ENCODE measurements at places on chromosomes 7 and 10.

- DNase-seq, result no peak
These were observed 36.7 kb downstream of the CFAP46 start for GRCh38 chr10:132905661-132906060.

- no peak for DNase-seq
These were observed 691.8 kb downstream of the NXPH1 start for GRCh38 chr7:9125246-9125645.

GRCh38 chr7:126606331-126606730, 646.4 kb downstream of the GRM8 start:
- DNase-seq, result peak; percentile 64

DNA sequence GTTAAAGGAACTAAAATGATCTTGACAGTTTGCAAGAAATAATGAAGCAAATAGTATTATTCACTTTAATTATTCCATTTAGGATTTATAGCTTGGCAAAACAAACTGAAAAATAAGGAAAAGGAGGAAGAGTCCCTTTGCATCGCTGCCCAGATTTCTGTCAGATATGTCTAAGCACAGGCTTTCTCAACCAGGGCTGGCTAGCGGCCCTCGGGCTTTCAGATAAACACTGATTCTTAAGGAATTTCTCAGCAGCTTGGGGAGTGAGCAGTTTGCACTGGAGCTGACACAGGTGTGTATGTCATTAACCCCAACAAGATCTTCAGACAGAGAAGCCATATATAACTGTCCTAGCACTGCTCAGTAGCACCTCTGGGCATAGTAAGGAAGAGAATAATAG, 47.9 kb upstream of the SEMA3D start:
- DNase-seq, result no peak

DNA sequence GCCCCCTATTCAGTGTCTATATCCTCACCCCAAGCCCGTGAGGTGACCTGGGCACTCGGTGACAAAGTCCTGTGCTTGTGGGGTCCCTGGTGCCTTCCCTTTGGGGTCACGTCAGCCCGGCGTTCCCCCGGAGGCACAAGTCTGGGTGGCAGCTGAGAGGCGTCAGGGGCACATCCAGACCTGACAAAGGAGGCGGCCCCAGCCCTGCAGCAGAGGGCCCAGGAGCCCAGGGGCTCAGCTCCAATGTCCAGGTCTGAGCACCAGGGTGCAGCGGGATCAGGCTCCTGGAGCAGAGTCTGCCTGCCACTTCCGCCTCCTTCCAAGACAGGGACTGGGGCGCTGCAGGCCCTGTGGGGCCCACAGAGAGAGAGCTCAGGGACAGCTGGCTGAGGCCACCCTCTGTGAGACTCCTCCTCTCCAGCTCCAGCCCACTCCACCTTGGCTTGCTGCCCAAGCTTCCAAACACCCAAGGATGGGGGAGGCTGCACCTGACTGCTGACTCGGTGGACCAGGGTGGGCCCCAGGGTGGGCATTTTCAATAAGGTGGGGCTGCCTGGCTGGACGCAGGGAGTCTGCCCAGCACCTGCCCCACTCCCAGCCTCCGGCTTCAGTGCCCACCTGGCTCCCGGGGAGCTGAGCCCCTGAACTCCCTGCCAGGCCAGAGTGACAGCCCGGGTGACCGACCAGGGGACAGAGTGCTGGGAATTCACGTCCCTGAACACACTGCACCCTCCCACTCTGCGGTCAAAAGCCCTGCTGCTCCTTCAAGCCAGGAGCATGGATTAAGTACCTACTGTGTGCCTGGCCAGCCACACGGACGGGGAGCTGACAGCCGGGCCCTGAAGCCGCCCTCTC, 1.0 kb upstream of the KNDC1 start:
- DNase-seq, result peak; percentile 72

- no peak for DNase-seq
These were observed 819 bp downstream of the POLD2 start for GRCh38 chr7:44122529-44122928.

Data from NCI-H345 (cell line).